ENCODE measurements at places on chromosomes 3 and 15. TPM values are rescaled to one million over a fixed set of nuclear protein-coding genes. Genes with fewer than 3 reads are reported as not detected.

DNA sequence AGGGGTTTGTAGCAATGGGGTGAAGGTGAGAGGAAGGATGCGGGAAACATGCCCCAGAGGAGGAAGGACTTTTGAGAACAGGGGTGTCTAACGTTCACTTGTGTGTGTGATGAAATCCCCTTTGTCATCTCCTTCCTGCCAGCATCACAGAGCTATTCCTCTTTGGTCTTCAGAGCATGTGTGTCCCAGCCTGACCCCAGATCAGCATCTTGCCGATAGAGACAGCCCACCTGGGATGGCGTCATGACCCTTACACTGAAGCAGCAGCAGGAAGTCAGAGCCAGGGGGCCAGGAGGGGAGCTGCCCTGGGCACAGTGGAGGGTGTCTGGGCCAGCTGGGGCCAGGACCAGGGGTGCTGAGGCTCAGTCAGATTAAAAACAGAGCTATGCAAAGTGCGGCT is 29.9 kb upstream of the GRIP2 start:
- DNase-seq: no peak

- DNase-seq: peak; percentile 53
Measured at GRCh38 chr15:85793641-85794597, 806 bp downstream of the KLHL25 start.

DNA sequence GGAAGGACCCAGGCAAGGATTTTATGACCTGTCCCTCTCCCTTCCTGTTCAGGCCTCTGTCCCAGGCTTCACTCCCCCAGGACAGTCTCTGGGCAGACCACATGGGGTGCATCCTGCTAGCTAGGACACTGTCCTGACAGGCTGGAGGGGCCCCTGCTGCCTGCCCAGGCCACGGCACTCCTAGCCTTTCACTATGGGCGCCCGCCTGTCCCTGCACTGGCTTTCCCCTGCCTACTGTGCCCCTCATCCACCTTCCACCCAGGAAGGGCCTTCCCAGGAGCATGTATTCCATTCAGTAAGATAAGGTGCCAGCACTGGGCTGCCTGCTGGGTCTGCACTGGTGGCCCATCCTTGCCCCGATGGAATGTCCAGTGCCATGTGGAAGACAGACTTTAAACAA is 145.3 kb downstream of the DNAJB8 start:
- DNase-seq: no peak

DNA sequence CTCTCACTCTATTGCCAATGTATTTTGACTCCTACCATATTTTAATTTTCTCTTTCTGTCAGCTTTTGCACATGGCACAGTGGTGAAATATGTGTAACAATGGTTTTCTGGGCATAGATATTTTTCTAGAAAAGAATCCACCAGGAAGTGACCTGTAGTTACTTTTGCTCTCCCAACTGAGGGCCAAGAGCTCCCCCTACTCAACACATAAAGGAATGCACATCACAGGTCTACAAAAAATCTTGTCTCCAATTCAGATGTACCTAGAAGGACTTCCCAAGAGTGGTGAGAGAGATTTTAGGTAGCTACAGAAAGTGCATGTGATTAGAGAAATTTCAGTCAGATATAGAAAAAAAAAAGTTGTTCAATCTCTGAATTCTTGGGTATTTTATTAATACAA is 15.6 kb downstream of the CPA3 start:
- DNase-seq: no peak

- DNase-seq: no peak
Measured at GRCh38 chr3:114878114-114878839, 268.8 kb downstream of the ZBTB20 start.

DNA sequence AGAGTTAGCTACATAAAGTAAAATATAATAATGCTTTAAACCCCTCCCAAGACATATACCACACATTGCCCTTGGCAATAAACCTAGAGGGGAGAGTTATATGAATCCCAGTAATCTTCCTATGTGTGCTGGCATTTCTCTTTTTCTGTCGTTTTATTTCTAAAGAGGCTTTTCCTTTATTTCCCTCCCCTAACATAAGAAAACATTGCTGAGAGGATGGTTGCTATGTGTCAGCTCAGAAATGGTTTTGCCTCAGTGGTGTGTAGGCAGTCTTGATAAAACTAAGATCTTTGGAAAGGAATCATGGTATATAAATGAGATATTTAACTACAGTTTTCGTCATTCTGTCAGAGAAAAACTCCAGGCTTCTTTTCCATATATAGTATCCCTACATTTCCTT is 30.0 kb downstream of the CCDC191 start:
- no peak for DNase-seq

GRCh38 chr3:73637042-73637441 is 12.3 kb upstream of the PDZRN3 start:
- DNase-seq: no peak

DNA sequence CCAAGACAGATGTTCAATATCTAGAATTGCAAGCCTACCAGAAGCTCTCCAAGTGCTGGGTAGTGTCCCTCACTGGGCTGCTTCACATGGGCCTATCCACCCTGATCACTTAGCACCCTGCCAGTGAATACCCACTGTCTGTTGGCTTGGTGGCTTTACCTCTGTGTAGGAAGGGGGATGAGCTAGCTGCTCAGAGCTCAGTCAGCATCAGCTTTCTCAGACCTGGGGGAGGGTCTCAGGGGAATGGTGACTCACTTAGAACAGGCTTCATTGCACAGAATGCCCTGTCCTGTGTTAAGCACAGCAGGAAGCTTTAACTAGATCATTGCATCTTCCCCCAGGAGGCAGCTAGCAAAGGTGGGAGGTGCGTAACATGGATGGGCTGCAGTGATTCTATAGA is 209.8 kb downstream of the PDCD6IP start:
- no peak for DNase-seq

- DNase-seq: no peak
Measured at GRCh38 chr3:12347301-12347700, 58.4 kb downstream of the PPARG start.

GRCh38 chr3:143612541-143612940 is 235.7 kb downstream of the SLC9A9 start:
- no peak for DNase-seq

- DNase-seq: no peak
Measured at GRCh38 chr3:97960993-97961766, 11.1 kb downstream of the RIOX2 start.

- no peak for DNase-seq
Measured at GRCh38 chr15:59918994-59919951, 84.8 kb upstream of the FOXB1 start.

DNA sequence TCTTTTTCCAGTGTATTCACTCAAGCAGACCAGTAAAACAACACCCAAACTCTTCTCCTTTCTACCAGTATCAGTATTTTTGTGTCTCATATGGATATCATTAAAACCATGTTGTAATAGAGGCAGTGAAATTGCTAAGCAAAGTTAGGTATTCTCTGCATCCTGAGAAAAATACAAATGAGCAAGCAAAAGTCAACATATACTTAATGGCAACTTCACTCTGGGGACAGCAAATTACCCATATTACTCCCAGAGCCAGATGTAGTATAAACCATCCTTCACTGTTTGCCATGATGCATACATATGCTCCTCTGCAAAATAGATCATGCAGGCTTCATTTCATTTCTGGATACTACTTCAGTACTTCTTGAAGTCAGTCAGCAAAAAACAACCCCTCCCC is 22.1 kb downstream of the UBA5 start:
- no peak for DNase-seq

DNA sequence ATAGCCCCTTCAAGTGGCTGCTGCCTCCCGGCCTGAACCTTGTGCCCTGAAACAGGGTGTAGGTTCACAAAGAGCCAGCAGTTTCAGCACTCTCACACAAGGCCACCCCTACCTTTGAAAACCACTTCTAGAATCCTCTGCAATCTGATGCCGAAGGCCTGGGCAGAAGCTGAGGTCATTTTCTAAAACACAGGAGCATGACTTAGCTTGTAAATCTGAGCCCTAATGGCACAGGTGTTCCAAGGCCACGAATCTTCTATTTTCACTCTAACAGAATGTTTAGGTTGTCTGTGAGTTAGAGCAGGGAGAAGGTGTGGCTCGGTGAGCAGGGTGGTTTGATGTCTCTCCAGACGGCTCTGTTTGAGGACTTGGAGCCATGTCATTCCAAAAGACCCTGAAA is 62.3 kb downstream of the SYNM start:
- DNase-seq: no peak

- no peak for DNase-seq
Measured at GRCh38 chr3:56012721-56013120, 455.5 kb downstream of the ERC2 start.

DNA sequence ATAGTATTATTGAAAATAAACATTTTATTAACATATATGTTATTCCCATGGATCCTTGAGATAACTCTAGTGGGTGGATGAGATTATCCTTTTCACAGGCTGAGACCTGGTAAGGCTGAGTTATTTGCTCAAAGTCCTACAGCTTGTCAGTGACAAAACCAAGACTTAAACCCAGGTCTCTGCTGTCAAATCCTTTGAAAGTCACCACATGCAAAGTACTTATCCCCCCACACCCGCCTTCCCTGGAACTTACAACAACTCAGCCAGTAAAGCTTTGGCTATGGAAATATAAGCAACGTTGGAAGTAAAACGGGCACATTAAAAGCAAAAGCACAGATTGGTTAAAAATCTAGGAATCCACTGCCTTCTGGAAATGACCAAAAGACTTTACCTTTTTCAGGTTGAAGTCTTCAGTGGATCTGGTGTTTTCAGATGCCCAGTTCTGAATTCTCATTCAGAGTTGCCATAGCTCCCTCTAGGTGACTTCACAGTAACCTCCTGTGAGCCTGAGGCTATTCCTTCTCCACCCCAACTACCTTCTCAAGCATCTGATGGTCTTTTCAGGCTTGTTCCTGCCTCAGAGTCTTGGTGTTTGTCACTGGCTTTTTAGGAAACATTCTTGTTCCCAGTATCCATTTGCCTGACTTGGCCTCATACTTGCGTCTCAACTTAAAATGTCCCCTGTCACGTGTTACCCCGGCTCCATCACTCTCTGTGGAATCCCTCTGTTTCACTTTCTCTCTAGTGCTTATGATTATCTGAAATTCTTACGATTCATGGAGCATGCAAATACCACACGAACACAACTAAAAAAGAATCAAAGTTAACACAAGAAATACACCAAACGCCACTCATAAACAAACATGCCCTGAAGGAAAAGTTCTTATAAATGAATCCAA is 131.2 kb downstream of the MAGI1 start:
- no peak for DNase-seq

DNA sequence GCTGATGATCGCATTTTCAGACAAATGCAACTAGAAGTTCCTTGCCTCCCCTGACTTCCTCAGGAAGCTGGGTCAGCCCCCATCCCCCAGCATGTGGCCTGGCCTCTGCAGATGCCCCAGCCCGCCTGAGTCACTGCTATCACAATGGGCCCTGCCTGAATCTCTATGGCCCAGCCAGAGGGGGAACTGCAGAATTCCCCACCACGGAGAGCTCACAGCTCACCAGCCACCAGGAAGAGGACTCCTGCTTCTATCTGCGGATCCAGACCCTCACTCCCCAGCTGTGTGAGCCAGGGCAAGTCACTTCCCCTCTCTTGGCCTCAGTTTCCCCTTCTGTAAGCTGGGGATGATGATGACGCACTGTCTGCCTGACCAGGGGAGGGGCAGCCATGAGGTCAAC is 6.9 kb downstream of the PLXND1 start:
- peak; percentile 36 for DNase-seq

Gene PTH1R
- 19.0 TPM for total RNA-seq

Gene KLF15
- 52.4 TPM for total RNA-seq

Gene SLC28A2
- total RNA-seq: not detected

Gene C3orf70
- 1.5 TPM for total RNA-seq

Gene MOBP
- 0.22 TPM for total RNA-seq

Gene PLA2G4F
- 88.2 TPM for total RNA-seq

Gene ZNF35
- total RNA-seq: 6.4 TPM

Gene SETMAR
- total RNA-seq: 10.9 TPM

Gene OR5AC2
- total RNA-seq: not detected

Gene SAMD7
- total RNA-seq: not detected

Gene AP3B2
- total RNA-seq: 8.4 TPM

Gene PDIA3
- 122 TPM for total RNA-seq

Gene WDR72
- total RNA-seq: 7.0 TPM

Gene NMB
- 13.1 TPM for total RNA-seq

Gene FGF12
- total RNA-seq: 5.3 TPM

Gene ARPC4
- 88.3 TPM for total RNA-seq

Gene KCNMB2
- 3.0 TPM for total RNA-seq

Gene CPN2
- total RNA-seq: not detected

Gene NLGN1
- 2.2 TPM for total RNA-seq

Gene KCNAB1
- total RNA-seq: 3.1 TPM

Measured in upper lobe of left lung (tissue), 6 donors.